ENCODE measurements at places on chromosomes 3 and 15.

- no peak for DNase-seq
Measured at GRCh38 chr15:85941186-85941855, 138.3 kb upstream of the AGBL1 start.

DNA sequence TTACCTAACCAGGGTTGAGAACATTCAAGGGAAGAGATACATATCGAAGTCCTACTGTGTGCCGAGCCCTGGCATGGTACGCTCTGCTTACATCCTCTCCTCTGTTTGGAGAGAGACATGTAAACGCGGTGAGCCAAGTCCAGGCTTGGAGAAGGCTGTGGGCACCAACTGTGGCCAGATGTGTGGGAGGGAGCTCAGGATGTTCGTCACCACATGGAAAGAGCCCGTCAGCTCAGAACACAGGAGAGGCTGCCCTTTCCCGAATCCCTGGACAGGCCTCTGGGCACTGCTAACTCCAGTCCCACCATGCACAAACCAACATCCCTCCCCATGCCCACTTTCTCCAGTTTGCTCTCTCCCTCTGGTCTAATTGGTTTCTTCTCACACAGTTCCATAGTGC, 43.0 kb downstream of the MESD start:
- no peak for DNase-seq

DNA sequence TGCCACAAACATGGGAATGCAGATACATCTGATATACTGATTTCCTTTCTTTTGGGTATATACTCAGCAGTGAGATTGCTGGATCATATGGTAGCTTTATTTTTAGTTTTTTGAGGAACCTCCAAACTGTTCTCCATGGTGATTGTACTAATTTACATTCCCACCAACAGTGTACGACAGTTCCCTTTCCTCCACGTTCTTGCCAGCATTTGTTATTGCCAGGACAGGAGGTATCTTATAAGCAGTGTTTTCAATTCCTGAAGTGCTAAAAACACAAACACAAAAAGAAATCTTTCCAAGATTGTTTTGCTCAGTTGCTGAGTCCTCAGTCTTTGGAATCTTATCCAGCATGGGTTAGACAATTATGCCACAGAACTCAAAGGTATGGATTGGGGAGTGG, 13.5 kb downstream of the GTF2E1 start:
- no peak for DNase-seq

- no peak for DNase-seq
Measured at GRCh38 chr15:53212785-53213184, 422.6 kb upstream of the ONECUT1 start.

DNA sequence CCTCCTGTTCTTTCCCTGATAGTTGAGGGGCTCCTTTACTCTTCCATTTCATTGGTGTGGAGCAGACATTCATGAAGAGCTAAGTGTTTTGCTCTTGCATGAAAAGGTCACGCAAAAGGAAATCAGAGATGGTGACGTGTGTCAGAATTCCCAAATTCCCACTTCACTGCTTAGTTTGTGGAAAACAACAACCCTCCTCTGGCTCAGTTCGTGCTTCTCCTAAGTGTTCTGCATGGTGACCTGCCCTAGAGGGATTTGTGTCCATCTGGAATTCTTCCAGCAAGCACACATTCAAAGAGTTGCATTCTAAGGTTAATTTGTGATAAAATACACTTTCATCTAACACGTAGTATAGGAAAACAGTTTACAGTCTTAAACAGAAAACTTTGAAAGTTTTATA, 95.6 kb downstream of the IMPG2 start:
- DNase-seq: no peak

- DNase-seq: no peak
Measured at GRCh38 chr15:39579487-39580116, 1.3 kb upstream of the THBS1 start.

- no peak for DNase-seq
Measured at GRCh38 chr3:194339840-194340239, 11.3 kb downstream of the CPN2 start.

DNA sequence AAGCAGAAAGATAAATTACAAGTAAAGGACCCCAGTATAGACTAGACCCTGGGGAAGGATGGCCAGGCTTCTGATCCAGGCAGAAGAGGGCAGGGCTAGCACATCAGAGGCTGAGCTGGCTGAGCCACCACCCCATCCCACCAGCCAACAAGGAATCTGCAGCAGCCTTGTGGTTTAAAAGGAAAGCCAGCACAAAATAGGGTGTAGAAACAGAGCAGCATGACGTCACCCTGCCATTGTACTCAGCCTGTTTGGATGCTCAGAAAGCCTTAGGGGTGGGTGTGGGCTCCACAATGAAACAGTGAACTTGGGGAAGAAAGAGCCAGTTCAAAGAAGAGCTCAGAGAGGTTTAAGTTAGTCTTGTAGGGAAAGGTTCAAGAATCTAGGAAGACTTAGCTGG, 28.2 kb downstream of the DUOX1 start:
- no peak for DNase-seq

GRCh38 chr3:97430601-97431000, 334.0 kb upstream of the ARL6 start:
- DNase-seq: no peak

DNA sequence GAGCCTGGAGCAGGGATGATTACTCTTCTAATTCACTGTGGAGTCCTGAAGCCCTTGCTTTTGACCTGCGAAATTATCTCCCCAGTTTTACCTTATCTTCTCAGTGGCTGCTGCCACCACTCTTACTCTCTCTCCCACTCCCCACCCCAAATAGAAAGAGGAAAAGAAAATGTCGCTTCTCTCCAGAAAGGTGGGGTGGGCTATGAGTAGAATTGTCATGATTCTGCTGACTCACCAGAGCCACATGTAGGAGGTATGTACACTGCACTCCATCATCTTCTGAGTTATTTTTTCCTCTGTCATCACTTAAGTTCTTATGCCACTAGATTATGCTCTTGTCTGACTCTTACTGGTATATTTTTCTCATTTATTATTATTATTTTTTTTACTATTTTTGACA, 43.9 kb upstream of the TMEM158 start:
- DNase-seq: no peak

GRCh38 chr3:14505001-14505802, 34.9 kb downstream of the GRIP2 start:
- no peak for DNase-seq

- DNase-seq: no peak
Measured at GRCh38 chr3:151960961-151961580, 87.6 kb downstream of the SUCNR1 start.

DNA sequence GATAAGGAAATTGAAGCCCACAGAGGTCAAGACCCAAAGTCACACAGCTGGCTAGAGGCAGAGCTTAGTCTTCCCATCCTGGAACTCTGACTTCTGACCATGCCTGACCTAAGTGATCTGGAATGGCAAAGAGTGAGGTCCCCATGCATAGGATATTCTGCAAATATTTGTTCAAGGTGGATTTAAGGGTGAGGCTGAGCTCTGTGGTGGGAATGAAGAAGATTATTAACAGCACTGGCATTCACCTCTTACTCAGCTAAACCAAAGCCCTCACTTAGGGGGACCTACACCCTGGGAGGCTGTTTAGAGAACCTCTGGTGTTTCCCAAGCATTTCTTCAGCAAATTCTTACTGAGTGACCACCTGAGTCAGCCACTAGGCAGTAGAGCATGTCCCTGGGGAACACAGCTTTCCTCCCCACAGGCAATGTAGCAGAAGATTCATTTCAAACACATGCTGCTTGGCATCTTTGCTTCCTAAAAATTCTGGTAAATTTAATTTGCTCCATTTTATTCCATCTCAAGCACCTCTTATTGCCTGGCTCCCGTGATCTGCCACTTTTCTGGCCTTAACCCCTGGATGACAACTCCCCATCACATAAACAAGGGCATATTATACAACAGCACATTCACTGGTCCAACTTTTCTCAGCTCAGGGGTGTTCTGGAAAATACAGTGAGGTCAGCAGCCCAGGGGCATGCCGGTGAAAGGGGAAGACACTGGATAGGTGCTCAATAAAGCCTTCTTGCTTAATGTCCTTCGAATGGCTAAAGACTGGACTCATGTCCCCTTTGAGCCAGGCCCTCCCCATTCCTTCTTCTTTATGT, 176.0 kb downstream of the ABHD5 start:
- no peak for DNase-seq

DNA sequence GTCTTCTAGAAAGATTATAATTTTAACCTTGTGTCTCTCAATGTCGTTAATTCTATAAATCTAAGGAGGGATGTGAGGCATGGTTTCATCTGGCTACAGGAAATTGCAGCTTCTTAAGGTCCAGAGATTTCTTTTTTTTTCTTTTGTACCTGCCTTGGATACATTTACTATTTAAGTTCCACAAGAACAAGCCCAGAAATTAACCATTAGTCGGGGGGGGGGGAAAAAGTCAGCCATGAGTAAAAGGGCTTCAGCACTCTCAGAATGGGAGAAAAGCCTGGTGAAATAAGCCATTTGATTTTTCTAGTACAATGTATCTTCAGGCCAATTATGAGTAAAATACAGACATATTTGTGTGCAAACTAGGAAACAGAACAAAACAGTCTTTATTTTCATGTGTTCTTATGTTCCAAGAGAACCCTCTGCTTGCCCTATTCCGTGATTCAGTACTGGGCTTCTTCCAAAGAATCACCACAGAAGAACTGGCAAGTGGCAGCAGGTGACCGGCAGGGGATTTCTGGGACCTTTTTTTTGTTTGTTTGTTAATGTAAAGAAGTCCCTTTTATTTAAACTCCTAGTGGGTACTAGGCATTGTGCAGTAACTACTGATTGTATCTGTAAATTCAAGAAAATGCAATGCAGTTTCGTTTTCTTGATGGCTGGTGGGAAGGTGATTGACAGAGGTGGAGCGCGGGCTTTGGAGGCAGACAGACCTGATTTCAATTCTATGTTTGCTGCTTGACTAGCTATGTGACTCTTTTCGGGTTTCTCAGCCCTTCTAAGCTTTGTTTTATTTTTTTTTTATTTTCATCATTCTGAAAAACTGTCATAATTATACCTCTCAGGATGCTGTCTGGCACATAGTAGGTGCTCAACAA, 82.5 kb downstream of the PEX5L start:
- no peak for DNase-seq

GRCh38 chr15:77440378-77440999, 19.8 kb downstream of the HMG20A start:
- no peak for DNase-seq

GRCh38 chr15:71612869-71613268, 197.5 kb upstream of the NR2E3 start:
- DNase-seq: no peak

DNA sequence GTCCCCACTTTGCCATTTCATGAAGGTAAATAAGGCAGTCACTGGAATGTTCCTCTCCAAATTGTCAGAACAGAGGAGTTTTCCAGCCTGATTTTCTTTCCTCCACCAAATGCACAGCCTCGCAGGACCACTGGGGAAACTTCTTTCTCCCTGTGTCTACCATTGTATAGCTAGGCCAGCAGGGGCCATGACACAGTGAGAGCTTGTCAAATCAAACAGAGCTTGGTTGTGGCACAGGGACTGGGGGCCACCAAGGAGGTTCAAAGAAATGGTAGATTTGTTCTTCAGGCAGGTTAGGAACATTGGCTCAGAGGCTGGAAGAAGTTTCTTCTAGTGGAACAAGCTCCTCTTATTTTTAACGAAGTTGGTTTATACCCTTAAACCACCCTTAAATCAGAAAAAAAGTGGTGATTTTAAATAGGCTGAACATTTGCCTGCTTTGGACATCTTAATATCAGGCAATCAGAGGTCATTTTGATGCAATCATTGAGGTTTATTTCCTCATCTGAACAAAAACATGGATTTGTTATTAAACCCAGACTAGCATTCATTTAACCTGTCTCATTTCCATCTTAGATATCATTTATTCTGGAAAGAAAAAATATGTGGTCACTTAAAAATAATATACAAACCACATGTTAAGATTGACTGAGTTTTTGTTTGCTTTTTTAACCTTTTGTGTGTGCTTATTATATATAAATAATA, 105.6 kb downstream of the GTPBP8 start:
- DNase-seq: no peak

- no peak for DNase-seq
Measured at GRCh38 chr3:152159328-152159727, 109.4 kb upstream of the MBNL1 start.

DNA sequence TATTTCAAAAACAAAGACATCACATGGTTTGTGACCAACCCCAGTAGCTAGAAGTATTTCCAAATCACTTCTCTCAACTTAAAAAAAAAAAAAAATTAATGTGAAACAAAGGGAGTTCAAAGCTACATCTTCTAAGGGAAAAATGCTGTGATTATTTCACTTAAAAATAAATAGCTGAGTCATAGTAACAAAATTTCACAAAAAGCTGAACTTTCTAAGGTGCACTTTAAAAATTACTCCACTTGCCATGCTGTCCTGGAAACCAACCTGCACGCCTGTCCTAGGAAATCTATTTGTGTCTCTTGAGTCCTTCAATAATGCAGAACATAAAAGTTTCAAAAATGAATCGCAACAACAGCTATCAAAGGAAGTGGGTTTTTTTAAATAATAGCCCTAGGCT, 1.8 kb downstream of the ACAP2 start:
- no peak for DNase-seq

GRCh38 chr3:57696801-57697321, 4.0 kb upstream of the DENND6A start:
- no peak for DNase-seq

GRCh38 chr3:195101927-195102608, 168.9 kb downstream of the XXYLT1 start:
- DNase-seq: no peak

DNA sequence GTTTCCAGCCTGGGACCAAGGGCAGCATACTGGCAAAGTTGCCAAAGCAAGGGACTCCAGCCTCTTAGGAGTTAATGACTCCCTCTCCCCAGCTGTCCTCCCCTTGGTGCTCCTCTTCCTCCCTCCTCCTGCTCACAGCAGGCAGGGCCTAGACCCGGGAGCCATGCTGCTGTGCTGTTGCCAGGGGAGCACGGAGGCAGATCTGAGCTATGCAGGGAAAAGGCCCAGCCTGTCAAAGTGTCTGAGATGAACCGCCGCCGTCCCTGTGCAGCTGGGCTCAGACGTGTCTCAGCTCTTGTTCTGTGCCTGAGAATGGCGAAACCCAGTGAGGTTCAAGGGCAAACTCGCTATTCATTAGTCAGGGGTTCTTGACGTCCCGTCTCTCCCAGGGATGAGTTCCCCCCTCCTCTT, 60.8 kb upstream of the POLG start:
- DNase-seq: no peak
